ENCODE measurements at places on chromosomes 7 and 10.

GRCh38 chr7:69959789-69960499, 361.7 kb downstream of the AUTS2 start:
- no peak for DNase-seq

DNA sequence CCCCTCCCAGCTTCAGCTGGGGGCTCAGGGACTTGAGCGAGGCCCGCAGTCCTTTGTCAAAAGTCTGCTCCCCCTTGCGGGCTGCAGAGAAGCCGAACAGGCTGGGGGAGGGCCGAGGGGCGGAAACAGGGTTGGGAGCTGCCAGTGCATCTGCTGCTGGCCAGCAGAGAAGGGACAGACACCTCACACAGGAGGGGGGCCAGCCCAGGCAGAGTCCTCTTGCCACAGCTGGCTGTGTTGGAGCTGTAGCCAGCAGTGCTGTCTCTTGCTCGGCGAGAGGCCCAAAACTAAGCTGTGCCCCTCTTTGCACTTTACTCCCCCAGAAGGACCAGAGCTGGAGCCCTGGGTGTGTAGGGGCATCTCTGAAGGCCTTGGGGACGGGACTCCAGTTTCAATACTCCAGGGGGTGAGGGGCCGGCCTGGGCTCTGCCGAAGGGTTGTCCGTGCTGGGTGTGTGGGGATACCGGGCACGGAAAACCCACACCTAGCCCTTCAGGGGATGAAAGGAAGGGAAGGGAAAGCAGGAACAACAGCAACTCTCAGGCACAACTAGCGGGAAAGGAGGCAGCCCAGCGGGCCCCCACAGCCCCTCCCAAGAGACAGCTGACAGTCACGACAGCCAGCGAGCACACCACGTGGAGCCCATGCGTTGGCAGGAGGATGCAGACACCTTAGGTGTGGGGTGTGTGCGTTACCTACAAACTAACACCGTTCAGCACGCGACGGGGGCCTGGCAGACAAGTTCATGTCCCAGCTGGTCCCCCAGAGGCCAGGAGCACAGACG, 17.8 kb downstream of the YKT6 start:
- DNase-seq = no peak

GRCh38 chr10:124601431-124602120, 140.0 kb downstream of the LHPP start:
- no peak for DNase-seq

- no peak for DNase-seq
Observed at GRCh38 chr7:15920953-15921352, 234.5 kb upstream of the MEOX2 start.
